C1 segment of cervical spinal cord (tissue), 14 donors: ENCODE measurements at places on chromosomes 5 and 9.

- no peak for DNase-seq
Observed at GRCh38 chr5:159427180-159428012, 97.1 kb upstream of the IL12B start.

GRCh38 chr9:84990416-84990815, 320.9 kb downstream of the NTRK2 start:
- peak; percentile 40 for DNase-seq

- DNase-seq = no peak
Observed at GRCh38 chr9:133269537-133270362, 5.3 kb downstream of the ABO start.

GRCh38 chr5:104576677-104577076, 1014.1 kb upstream of the NUDT12 start:
- no peak for DNase-seq

DNA sequence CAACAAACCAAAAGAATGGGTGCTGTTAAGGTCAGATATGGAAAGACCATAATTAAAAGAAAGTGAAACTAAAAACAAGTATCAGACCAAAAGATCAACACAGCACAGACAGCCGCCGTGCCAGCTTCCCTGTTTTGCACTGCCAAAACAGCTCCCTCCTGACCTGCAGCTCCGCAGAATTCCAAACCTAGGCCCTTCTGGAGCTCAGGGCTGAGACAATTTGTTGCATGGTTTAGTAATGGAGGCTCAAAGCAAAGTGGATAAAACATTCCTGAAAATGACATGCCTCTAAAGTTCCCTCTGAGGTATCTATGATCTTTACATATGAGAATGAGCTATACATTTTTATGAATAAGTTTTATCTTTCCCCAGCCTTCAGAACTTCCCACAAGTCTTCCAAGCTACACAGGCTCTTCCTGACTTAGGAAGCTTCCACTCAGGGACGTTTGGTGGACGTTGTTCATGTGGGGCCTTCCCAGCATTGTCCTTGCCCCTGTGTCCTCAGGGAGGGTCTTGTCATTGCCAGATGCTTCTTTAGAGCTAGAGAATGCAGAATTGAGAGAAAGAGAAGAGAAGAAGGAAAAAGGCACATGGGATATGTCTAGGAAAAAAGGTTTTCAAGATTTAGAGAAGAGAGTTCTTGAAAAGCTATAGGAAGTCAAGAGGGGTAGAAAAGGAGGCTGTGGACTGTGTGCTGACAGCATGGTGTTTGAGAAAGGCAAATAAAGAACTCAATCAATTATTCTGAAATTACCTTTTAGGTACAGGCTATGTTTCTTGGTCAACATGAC, 28.4 kb upstream of the SSBP2 start:
- peak; percentile 47 for DNase-seq

DNA sequence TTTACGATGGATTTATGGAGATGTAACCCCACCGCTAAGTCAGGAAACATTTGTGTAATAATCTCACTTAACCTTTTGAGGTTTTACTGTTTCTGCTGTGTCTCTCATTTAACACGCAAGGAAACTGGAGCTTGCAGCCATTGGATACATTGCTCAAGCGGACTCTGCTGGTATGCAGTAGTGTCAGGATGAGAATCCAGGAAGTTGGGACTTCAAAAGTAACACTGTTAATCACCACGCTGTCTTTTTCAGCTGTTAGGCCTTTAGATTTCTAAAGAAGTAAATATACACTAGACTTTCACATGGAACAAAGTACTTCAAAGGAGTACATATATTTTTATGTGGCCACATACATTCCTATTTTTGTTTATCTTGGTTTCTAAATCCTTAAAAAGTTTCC, 114.7 kb downstream of the LPAR1 start:
- no peak for DNase-seq
